ENCODE measurements at places on chromosomes 6 and 20. TPM values are rescaled to one million over a fixed set of nuclear protein-coding genes. Genes with fewer than 3 reads are reported as not detected.

- peak; percentile 85 for DNase-seq
These were observed 23.8 kb upstream of the FAM50B start for GRCh38 chr6:3825331-3825831.

DNA sequence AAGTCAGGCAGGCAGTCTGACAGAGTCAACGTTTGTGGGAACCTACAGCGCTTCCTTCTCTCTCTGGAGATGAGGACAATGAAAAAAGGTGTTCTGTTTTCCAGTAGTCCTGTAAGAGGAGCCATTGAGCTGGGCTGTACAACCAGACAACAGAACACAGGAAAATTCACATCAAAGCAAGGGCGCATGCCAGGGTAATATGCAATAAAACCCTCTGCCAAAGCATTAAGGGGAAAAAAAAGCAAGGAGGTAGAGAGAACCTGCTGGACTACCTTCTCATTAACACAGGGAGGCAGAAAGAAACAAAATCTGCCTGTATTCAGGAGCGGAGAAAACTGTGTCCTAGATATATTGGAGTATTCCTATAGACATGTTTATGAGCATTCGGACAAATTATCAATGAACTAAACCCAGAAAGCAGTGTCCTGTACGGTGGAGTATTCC is 1.3 kb downstream of the RNF24 start:
- peak; percentile 86 for DNase-seq

- DNase-seq: no peak
These were observed 28.1 kb upstream of the RALGAPA2 start for GRCh38 chr20:20740541-20740940.

FAM209B gene
- not detected for total RNA-seq

Data from HT1080 (cell line).